ENCODE measurements at places on chromosomes 6 and 20.

DNA sequence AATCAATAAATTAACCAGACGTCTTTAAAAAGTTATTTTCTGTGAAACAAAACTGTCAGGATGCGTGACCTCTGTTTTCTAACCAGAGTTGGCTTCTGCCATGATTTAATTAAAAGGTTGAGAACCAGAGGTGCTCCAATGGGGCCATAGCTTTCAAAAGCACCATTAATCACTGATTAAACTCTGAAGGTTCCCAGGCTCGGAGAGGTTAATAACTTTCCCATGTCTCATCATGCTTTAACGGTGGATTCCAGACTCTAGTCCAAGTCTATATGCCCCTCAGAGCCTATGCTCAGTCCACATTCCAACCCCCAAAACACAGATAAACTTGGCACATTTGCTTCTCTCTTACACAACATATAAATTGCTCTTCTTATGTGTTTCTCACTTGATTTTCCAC, 95.5 kb downstream of the SNAP91 start:
- no peak for DNase-seq

- no peak for DNase-seq
Measured at GRCh38 chr20:64162239-64162910, 1.9 kb upstream of the MYT1 start.

DNA sequence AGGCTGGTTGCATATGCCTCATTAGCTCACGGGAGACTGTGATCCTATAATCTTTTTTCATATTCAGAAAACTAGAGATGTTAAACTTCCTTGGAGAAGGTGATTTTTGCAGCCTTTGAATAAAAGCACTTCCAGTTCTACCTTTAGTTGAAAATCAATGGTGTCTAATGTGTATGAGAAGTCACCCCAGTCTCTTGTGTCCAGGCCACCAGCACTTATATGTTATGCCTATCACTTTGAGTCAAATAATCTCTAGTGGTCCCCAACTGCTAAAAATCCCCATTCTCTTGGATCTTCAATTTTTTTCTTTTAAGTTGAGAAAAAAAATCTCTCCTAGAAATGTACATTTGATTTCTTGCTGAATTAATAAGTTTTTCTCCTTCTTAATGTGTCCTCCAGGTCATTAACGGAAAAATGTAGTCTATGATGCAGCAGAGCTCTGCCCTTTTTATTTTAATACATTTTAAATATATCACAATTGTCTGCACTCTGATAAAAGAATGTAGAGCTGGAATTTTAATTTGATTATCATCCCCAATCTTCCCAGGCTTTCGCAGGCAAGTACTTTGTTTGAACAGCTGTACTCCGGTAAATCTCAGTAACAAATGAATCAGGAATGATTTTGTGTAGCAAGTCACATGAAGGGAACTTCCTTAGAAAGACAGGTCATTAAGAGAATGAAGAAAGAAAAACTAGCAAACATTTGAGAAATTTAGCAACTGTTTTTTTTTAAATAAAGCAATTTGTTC, 147.0 kb downstream of the SOX4 start:
- DNase-seq, result no peak

DNA sequence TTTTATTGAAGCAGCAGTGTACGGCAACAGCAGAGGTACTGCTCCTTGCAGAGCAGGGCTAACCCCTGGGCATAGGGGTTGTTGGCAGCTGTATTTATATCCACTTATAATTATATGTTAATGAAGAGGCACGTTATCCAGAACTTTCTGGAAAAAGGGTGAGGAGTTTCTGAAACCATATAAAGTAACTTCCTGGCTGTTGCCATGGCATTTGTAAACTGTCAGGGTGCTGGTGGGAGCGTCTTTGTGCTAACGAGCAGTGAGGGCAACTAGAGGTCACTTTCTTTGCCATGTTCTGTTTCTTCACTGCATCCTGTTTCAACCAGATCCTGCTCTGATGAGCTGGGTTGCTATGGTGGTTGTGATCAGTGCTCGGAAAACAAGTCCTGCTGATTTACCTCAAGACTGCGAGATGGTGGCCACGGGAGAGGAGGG, 11.1 kb upstream of the ARFGEF2 start:
- DNase-seq, result no peak

DNA sequence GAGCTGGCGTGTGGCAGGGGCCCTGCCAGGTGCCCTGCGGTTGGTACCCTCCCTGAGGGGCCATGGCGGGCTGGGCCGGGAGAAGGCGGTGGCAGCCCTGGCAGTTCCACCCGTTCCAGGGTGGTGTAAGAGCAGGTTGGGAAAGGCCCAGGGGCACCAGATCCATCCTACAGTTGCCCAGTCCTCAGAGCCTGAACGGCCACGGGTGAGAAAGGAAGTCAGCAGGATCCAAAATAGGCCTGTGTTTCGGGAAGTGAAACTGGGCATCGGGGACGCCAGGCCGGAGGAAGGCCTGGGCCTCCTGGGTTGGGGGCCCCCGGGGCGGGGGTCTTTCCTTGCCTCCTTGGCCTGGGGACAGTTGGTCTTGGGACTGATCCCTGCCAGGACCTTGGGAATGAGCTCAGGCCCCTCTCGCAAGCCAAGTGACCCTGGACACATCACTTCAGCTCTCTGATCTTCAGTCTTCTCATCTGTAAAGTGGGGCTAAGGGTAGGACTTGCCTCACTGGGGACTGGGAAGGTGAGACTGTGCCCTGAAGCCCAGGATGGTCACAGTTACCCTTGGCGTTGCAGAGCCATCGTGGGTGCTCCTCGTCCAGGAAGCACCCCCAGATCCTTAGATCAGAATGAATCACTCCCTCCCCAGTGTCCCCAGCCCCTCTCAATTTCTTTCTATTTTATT, 18.1 kb upstream of the NOL4L start:
- no peak for DNase-seq

DNA sequence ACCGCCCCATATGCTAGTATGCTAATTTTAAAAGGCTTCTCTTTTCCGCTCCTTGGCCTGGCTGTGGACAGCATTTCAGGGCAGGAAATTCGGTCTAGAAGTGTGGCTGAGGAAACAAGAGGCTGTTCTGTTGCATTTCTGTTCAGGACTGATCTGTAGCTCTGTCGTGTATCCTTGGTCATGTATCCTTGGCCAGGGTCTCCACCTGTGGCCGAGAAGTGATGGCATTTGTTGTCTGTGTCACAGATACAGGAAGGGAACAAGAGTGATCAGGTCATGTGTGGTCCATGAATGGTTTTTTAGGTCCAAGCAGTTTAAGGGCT, 300.5 kb upstream of the SUPT3H start:
- no peak for DNase-seq

GRCh38 chr20:25368976-25369375, 21.7 kb downstream of the ABHD12 start:
- DNase-seq, result no peak

- no peak for DNase-seq
Measured at GRCh38 chr6:19849755-19850154, 12.6 kb downstream of the ID4 start.

DNA sequence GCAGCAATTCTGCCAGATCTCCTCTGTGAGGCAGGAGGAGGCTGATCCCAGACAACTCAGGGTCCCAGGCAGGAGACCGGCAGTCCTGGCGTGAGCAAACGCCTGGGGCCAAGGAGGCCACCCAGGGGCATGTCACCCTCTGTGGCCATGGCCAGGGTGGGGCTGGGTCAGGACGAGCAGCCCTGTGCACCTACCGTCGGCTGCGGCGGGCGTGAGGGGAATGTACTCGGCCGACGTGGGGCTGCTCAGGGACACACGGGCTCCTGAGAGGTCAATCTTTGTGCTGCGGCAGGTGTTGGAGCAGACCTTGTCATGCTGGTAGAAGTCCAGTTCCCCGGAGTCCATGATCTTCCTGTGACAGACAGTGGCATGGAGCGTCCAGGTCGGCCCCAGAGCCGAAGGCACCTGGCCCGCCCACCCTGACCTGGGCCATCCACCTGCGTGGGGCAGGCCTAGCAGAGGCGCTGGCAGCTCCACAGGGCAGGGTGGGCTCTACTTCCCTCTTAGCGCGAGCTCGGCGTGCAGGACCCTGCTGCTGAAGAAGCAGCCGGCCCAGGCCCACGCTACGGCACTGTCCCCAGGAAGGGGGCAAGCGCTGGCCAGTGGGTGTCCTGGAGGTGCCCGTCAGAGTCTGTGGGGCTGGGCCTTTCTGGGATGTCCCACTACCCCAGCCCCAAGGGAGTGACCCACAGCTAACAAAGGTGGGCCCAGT, 21.5 kb upstream of the HELZ2 start:
- no peak for DNase-seq

DNA sequence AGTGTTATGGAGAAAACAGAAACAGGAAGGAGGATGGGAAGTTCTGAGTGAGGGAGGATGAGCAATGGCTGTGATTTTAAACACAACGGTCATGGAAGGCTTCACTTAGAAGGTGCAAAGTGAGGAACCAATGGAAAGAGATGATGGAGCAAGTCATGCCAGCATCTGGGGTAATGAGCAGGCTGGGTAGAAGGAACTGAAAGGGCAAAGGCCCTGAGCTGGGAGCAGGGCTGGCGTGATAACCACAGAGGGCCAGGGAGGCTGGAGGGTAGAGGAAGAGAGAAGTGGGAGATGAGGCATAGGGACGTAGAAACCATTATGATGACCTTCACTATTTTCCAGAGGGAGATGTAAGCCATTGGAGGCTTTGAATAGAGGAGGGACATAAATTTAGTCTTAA, 43.6 kb downstream of the NHLRC1 start:
- no peak for DNase-seq

GRCh38 chr20:10763112-10763511, 89.3 kb upstream of the JAG1 start:
- DNase-seq, result no peak

- DNase-seq, result peak; percentile 71
Measured at GRCh38 chr6:158760618-158761250, 58.4 kb downstream of the EZR start.

DNA sequence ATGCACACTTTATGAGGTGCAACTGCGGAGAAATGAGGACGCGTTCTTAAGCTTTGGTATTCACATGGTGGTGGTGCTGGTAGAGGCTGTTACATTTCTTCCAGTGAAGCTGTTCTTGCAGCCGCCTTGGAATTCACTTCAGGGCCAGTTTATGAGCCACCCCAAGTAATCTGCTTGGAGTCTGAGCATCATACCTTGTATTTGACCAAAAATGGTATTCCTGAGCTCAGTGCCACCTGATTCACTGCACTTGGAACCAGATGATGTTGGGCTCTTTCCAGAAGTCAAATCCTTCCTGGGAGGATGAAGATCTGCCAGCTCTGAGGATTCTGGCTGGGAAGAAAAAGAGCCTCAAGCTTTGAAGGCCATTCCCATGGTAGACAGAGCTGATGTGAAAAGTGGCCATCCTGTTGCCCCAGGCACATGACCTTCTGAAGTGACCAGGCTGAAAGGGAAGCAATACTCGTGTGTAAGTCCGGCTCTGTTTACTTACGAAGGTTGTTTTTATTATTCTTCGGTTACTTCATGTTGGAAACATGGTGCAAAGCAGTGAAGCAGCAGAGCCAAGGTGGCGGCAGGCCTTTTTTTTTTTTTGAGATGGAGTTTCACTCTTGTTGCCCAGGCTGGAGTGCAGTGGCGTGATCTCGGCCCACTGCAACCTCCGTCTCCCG, 7.7 kb downstream of the MANBAL start:
- DNase-seq, result no peak

DNA sequence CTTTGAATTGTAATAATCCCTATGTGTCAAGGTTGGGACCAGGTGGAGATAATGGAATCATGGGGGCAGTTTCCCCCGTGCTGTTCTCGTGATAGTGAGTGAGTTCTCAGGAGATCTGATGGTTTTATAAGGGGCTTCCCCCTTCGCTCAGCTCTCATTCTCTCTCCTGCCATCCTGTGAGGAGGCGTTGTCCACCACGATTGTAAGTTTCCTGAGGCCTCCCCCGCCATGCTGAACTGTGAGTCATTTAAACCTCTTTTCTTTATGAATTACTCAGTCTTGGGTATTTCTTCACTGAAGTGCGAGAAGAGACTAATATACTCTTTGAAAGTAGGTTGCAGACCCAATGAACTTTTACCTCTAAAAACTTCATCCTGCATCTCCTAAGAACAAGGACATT, 39.2 kb upstream of the KCNG1 start:
- no peak for DNase-seq

DNA sequence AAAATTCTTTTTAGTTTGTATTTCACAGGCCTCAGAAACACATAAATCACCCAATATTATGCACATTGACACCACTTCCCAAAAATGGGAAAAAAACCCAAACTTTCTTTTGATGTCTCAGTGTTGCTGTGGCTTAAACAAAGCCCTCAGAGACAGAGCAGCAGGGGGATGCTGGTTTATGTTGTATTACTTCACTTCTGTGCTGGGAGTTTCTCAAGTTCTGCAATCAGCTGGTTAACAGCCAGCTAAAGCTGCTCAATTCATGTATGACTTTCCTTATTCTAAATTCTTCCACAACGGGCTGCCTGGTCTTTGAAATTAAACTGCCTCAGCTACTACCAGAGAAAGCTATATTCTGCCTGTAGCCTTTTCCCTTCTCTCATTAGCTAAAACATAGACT, 5.6 kb downstream of the FILIP1 start:
- DNase-seq, result no peak

- DNase-seq, result peak; percentile 56
Measured at GRCh38 chr6:91013511-91013910, 426.6 kb upstream of the MAP3K7 start.

DNA sequence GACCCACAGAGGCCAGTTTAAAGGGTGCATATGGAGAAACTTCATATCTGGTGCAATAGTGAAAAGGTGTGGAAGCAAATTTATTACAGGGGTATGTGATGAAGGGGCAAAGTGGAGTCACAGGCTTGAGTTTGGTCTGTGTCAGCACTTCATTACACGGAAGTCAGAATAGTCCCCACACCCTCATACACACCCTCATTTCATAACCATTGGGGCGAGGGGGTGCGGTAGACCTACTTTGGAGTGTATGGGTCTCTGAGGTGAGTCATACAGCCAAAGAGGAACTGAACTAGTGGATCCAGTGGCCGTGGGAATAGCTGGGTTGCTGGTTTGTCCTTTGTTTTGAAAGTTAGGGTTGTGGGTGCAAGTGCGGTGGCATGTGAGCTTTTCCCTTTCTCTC, 3.3 kb downstream of the TM9SF4 start:
- DNase-seq, result no peak

DNA sequence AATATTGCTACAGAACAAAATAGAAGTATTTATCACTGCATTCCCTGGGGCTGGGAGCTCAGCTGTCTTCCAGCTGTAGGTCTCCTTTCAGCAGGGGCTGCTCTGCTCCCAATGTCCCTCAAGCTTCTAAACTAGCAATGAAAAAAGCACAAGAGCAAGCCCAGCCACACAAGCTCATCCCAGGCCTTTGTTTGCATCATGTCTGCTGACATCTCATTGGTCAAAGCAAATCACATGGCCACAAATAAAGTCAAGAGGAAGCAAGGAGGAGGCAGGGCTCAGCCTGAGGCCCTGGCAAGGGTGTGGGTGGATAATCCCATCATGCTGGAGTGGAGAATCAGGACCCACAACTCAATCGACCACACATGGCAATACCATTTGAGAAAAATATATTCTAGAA, 2.2 kb upstream of the BFSP1 start:
- DNase-seq, result peak; percentile 22

DNA sequence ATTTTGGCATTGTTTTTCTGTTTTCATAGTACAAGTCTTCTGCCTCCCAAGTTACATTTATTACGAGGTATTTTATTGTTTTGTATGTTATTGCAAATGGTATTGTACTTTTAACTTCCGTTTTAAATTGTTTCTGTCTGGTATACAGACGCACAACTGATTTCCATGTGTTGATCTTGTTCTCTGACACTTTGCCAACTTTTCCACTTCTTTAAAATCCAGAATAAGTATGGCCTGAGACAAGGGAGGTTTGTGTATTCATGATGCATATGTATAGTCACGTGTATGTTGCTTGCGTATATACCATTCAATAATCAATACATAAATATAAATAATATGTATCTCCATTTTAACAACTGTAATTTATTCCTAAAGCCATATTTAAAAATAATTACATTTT, 41.2 kb downstream of the THBS2 start:
- no peak for DNase-seq

Measured in retina (tissue), 1 donor.